ENCODE measurements at places on chromosomes 6 and 20.

GRCh38 chr6:157434349-157435033 is 53.5 kb downstream of the ZDHHC14 start:
- DNase-seq: no peak

GRCh38 chr6:98825600-98826230 is 8.7 kb upstream of the POU3F2 start:
- no peak for DNase-seq

DNA sequence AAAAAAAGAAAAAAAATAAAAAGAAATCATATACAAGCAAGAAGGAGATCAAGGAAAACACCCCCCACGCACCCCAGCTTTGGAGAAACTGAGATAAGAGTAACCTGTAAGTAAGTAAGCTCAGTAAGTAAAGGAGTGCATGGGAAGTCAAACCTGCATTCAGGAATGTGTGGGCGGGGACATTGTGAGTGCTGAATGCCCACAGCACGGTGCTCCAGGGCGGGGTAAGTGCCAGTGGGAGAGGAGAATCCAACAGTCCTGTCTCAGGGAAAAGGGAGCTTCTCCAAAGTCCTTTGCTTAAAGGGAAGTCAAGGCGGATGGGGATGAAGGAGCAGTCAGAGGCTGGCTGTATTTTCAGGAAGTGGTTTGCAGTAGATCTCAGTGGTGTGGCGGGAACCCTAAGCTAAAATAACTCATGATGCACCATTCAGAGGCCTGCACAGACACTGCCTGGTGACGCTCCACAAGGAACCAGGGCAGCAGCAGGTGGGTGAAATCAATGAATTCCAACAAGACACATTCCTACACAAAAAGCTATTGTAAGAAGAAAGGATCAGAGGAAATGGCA is 368.0 kb downstream of the QKI start:
- DNase-seq: no peak

- no peak for DNase-seq
Observed at GRCh38 chr6:11317885-11318771, 85.7 kb upstream of the NEDD9 start.

DNA sequence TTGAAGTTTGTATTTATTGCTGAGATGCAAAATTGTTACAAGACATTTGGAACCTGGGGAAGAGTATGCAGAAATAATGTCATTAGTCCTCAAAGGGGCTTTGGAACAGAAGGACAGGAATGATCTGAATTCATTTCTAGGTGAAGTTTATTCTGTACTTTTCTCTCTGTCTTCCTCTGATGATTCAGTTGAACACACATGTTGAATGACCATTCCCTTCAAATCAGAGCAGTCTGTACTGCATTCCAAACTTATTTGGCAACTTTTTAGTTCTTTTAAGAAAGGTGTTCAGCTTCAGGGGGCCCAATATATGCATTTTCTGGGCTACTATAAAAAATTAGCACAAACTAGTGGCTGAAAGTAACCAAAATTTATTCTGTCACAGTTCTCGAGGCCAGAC is 213.9 kb upstream of the LAMP5 start:
- DNase-seq: no peak

GRCh38 chr6:42916288-42916687 is 435 bp downstream of the PTCRA start:
- no peak for DNase-seq

- DNase-seq: no peak
Observed at GRCh38 chr20:48795732-48796131, 32.1 kb downstream of the PREX1 start.

DNA sequence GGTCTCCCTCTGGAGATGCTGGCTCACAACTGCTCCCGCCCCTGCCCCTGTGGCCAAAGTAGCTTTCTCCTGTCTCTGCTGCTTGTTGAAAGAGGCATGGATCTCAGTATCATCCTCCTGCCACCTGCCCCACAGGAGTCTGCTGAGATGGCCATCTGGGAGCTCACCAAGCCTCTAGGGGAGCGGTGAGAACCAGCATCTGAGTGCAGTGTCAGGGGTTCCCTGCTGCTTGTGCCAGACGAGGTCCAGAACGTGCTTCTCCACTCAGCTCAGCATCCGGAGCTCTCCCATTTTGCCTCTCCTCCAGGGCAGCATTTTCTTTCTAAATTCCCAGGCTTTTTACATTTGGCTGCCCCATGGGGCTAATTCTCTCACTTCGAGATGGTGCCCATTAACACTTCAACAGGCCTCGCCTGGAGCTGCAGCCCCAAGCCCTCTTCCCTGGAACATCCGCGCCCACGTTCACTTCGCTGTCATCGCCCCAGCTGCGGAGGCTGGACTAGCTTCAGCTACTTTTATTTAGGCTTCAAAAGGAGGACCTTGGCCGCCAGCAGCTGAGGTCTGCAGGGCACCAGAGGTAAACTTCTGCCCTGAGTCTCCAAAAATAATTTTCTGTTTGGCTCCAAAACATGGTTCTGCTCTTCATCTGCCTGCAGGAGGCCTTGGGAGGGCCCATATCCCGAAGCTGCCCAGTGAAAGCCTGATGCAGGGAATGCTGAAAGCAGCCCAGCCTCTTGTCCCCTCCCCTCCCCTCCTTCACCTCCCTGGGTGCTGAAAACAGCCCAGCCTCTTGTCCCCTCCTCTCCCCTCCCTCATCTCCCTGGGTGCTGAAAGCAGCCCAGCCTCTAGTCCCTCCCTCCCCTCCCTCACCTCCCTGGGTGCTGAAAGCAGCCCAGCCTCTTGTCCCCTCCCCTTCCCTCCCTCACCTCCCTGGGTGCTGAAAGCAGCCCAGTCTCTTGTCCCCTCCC is 25.2 kb upstream of the MLN start:
- no peak for DNase-seq

Data from vagina (tissue), 2 donors.